ENCODE measurements at places on chromosomes 7 and 10.

DNA sequence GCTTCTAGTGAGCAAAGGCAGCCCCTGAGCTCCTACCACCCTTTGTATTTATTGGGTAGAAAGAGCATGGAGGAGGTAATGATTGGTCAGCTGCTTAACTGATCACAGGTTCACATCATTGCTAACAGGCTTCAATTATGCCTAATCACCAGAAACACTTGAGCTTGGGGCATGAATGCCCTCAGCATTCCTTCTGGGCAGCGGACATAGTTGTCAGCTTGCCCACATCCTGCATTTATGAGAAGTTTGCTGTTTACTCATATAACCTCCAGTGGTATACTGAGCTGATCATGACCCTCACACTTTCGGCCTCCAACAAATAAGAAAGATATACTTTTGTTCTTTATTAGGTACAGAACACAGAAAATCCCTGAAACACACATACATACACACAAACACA is 140.3 kb upstream of the ODAD2 start:
- no peak for DNase-seq

- DNase-seq, result no peak
These were observed 515.8 kb downstream of the KCNMA1 start for GRCh38 chr10:77121829-77122228.

- no peak for DNase-seq
These were observed 41.7 kb downstream of the ZWINT start for GRCh38 chr10:56319386-56319785.

DNA sequence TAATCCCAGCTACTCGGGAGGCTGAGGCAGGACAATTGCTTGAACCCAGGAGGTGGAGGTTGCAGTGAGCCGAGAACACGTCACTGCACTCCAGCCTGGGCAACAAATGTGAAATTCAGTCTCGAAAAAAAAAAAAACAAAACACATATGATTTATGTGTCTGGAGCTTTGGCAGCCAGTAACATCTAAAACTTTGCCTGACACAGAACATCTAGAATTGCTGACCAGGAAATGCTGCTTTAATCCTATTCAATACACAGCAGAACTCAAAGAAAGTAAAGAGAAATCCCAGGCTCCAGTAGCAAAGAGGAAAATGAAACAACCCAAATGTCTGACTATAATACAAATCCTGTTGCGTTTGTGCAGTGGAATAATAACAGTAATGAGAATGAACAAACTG is 4.5 kb upstream of the CCDC6 start:
- DNase-seq, result no peak

DNA sequence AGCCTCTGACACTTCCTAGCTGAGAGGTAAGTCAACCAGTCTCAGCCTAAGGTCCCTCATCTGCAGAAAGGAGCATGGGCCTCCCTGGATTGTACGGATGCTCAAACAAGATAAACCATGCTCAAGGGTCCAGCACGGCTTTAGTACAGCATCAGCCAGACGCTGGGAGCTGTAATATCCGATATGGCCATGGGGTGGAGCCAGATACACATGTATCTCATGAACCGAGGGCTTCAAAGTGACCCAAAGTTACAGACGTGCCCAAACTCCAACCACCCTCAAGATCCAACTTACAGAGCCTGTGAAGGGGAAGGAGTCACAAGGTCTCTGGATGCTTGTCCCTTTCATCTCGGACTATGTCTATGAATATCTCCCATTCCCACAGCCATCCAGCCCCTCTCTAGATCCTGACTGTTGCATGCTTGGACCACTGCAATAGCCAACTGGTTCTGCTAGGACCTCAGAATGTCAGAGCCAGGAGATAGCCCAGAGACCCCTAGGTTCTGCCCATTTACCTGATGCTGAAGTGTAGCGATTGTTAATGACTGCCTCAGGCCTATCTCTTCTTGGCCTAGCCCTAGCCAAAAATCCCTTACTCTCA is 142.4 kb downstream of the SH3PXD2A start:
- DNase-seq, result peak; percentile 24

GRCh38 chr10:123244747-123245146 is 90.5 kb downstream of the BUB3 start:
- DNase-seq, result no peak

GRCh38 chr10:5638494-5638893 is 27.9 kb downstream of the ASB13 start:
- no peak for DNase-seq

DNA sequence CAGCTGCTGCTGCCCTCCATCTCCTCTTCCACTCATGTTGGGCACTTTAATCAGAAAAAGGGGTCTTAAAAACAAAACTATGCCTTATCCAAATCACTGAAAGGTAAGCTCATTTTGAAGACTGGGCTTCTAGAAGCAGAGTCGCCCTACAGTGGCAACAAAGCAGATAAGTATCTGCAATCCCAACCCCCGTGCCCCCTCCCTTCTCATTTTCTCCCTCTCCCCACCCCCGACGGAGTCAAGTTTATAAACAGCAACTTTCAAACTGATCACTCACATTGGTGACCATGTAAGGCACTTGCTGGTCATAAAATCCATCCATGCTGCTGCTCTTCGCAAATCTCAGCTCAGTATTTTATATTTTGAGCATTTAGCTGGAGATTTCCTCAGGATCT is 738 bp downstream of the ETV1 start:
- DNase-seq, result peak; percentile 57

DNA sequence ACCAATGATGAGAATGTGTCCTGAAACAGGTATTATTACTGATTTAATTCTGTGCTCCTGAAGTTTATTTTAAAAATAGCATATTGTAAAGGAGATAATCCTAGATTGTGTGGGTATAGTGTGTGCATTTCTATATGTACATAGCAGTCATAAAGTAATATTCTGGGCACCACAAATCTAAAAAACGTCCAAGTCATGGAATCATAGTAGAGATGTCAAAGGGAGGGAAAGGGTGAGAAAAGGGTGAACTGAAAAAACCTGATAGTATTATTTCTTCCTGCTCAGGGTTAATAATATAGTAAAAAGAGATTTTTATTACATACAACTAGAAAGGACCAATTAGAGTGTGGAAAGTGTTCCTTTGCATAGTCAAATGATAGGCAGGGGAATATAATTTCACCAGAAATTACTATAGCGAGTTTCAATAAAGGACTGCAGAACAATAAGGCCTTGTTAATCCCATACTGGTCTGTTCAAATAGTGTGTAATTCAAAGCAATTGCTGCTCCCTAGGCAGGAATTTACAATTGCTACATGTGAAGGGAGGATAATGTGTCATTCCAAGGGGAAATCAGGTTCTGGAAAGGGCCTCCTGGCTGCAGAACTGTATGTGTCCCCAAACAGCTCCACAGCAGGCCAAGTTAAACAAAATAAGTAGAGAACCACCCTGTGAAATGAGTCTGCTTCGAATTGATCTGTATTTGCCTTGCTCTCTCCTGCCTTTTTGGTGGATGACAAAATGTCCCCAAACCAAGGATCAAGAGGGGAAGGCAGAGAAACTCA is 42.5 kb upstream of the KMT2E start:
- DNase-seq, result no peak

DNA sequence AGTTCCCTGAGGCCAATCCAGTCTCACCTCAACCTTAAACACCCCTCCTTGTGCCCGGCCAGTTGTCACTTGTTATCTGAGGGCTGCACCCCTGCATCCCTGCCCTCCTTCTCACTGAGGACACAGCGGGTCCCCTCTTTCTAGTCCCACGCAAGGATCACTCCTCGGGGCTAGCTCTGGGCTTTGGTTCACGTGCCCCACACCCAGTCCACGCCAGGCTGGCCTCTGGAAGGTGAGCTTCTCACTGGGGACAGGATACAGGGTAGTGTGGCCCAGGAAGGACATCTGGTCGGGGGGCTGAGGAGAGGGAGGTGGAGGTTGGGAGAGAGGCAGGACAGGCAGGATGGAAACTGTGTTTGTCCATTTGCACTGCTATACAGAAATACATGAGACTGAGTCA is 25.5 kb downstream of the UPP1 start:
- DNase-seq, result no peak

DNA sequence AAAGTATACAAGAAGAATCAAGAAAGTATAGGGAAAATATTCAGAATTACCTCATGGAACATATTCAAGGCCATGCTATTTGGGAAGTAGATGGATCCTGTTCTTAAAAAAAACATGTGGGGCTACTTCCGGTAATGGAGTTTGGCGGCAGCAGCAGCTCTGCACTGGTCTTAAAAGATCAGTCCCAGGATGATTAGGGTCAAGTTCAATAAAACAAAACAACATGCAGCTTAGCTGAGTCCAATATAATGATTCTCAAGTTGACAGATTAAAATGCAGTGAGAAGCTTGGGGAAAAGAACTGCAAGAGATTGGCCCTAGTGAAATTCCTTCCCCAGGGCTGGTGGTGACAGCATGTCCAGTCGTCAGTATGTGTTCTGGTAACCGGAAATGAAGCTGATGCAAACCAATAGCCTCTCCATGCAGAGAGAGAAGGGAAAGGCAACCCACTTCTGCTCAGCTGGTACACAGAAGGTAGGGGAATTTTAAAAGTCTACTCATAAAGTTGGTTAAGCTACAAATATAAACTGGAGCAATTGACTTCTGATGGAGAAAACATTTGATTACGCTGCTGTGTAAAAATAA is 305.1 kb upstream of the IMMP2L start:
- no peak for DNase-seq

GRCh38 chr7:129167817-129168216 is 20.6 kb upstream of the SMO start:
- no peak for DNase-seq

- DNase-seq, result no peak
These were observed 90.5 kb upstream of the MACROH2A2 start for GRCh38 chr10:69961881-69962745.

- no peak for DNase-seq
These were observed 34.4 kb downstream of the COL13A1 start for GRCh38 chr10:69835875-69836730.

GRCh38 chr10:4645836-4646235 is 180.2 kb upstream of the AKR1E2 start:
- DNase-seq, result no peak

DNA sequence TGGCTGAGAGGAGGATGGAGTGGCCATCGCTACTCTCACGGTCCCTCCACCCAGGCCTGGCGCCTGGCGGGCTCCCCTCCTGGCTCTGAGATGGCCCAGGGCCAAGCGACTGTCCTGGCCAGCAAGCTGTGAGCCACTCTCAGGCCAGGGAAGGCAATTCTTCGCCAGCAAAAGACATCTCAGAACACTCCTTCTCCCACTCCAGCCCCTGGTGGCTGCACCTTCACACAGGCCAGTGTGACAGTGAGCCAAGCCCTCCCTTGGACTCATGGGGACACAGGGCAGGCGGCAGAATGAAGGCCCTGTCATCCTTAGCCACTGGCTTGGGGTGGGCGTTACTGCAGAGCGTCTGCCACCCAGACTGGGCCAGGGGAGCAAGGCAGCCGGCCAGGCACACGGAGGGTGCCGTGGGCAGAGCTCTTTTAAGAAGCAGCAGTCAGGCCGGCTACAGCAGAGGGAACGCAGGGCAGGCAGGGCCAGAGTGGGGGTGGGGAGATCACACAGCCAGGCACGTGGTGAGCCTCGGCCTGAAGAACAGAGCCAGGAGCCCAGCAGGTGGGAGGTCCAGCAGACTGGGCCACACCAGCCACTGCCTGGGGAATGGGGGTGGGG is 14.4 kb downstream of the STK32C start:
- DNase-seq, result no peak

- no peak for DNase-seq
These were observed 228.0 kb downstream of the GRID1 start for GRCh38 chr10:86138551-86139065.

DNA sequence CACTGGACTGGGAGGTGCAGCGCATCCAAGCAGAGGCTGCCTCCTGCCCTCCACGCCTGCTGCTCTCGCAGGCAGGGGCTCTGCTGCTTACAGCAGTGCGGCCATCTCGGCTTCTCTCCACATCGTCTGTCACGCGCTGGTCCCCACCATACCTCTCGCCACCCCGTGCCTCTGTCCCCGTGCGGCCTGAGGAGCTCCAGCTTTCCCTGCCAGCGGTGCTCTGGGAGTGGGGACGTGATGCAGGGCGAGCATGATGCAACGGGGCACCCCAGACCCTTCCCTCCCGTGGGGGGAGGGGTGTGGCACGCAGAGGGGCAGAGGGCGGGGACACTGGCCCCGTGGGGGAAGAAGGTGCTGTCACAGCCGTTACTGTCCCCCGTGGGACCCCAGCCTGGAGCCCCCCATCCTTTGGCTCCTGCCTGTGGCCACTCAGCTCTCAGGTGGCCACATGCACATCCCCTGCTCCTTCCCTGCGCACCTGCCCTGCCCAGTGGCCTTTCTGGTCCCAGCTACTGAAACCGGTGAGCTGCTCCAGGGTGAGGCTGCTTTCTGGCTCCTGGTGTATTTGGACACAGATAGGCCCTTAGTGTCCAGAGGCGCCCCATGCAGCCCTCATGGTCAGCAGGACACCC is 9.0 kb downstream of the GET4 start:
- no peak for DNase-seq

GRCh38 chr7:123627851-123628250 is 26.2 kb downstream of the ASB15 start:
- DNase-seq, result no peak

DNA sequence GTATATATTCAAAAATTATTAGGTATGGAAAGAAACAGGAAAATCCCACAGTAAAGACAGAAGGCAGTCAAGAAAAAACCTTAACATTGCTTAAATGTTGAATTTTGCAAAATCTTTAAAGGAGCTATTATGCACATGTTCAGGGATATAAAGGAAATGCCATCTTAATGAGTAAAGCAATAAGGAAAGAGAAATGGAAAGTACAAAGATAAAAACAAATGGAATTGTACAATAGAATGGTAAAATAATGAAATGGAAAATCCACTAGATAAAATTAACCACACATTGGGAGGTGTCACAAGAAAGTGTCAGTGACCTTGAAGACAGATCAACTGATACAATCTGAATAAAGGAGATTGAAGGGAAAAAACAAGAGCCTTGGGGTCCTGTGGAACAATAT is 82.0 kb downstream of the KIF20B start:
- no peak for DNase-seq

- DNase-seq, result no peak
These were observed 145.9 kb upstream of the SEMA3E start for GRCh38 chr7:83794829-83795228.

DNA sequence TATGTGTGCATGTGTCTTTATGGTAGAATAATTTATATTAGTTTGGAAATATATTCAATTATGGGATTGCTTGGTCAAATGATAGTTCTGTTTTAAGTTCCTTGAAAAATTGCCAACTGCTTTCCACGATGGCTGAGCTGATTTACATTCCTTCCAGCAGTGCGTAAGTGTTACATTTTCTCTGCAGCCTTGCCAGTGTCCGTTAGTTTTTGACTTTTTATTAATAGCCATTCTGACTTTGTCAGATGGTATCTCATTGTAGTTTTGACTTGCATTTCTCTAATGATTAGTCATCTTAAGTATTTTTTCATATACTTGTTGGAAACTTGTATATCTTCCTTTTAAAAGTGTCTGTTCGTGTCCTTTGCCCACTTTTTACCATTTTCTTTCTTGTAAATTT is 434.2 kb upstream of the POT1 start:
- no peak for DNase-seq

- DNase-seq, result no peak
These were observed 72.2 kb upstream of the PDK4 start for GRCh38 chr7:95668504-95669018.

GRCh38 chr7:51035716-51036115 is 253.0 kb upstream of the GRB10 start:
- no peak for DNase-seq

- DNase-seq, result no peak
These were observed 46.2 kb downstream of the BAIAP2L1 start for GRCh38 chr7:98354511-98355249.

- DNase-seq, result no peak
These were observed 29.6 kb downstream of the SLC16A12 start for GRCh38 chr10:89505640-89506275.

GRCh38 chr7:108246227-108246837 is 116.2 kb upstream of the LAMB4 start:
- no peak for DNase-seq
